Stimulated activated CD8-positive, alpha-beta memory T cell treated with anti-CD3 and anti-CD28 coated beads, Interleukin-4, amount 100 ng/mL, for 1 hour (primary cell): ENCODE measurements at places on chromosomes 2 and 18.

- DNase-seq = no peak
These were observed 259.6 kb upstream of the THUMPD2 start for GRCh38 chr2:40038646-40039045.

- DNase-seq = no peak
These were observed 69.5 kb downstream of the IL1R2 start for GRCh38 chr2:102061286-102061699.

- DNase-seq = no peak
These were observed 42.6 kb downstream of the ARHGAP15 start for GRCh38 chr2:143171817-143172216.

GRCh38 chr2:33448220-33448899 is 28.1 kb upstream of the RASGRP3 start:
- no peak for DNase-seq

- DNase-seq = no peak
These were observed 66.2 kb downstream of the TWIST2 start for GRCh38 chr2:238913931-238914647.

DNA sequence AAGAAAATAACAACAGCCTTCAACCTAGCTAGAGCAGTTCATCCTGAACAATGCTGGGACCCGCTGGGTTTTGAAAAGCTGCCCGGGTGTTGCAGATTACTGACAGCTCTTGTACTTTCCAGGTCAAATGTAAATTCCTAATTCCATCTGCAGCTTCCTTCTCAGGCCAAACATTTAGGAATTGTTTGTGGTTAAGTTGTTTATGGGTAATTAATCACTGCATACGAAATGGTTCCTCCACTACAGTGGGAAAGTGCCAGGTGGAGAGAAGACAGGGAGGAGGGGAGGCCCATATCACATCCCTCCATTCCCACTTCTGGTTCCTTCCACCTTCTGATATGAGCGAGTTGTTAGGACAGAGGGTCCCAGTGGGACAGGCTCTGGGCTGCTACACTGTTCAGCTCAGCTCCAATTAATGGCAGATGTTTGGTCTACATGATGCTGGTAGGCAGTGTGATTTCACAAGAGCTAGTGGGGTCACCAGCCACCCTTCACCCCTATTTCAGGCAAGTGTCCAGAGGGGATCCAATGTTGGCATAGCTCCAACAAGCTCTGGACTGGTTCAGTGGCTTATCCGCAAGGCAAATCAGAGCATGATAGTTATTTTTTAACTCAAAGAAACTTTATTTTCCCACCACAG is 112.9 kb upstream of the ACAA2 start:
- no peak for DNase-seq

GRCh38 chr2:149463328-149464002 is 124.1 kb downstream of the MMADHC start:
- DNase-seq = no peak

- no peak for DNase-seq
These were observed 25.2 kb downstream of the TOGARAM2 start for GRCh38 chr2:29006092-29006979.

DNA sequence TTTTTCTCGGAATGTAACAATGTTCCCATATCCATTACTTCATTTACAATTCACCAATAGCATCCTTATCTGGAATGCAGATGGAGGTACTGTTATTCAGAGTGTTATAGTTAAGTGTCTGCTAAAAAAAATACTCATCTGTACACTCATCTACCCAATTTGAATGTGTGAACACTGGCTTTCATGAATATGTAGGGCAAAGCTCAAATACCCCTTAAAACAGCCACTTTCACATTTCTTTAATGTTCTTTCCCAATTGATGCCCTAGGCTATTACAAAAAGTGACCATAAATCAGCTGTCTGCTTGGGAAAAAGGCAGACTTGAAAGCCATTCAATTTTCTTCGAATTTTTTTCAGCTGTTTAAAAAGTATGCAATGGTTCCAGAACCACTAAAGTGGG is 796.3 kb upstream of the FSHR start:
- no peak for DNase-seq

DNA sequence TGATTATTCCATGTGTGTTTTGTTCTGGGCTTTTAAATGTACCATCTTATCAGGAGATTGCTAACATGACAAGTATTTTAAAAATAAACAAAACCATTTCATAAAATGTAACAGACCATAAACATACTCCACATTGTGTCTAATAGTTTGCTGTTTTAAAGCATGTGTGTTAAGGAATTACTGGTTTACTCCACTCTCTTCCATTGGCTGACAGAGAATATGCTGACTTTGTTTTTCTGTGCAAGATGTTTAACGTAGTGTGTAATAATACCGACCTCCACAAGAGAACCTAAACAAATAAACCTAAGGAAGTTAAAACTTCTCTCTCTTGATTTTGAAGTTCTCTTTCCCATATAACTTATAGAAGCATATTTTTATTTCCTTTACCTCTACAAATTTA is 17.0 kb upstream of the TMEM18 start:
- no peak for DNase-seq

DNA sequence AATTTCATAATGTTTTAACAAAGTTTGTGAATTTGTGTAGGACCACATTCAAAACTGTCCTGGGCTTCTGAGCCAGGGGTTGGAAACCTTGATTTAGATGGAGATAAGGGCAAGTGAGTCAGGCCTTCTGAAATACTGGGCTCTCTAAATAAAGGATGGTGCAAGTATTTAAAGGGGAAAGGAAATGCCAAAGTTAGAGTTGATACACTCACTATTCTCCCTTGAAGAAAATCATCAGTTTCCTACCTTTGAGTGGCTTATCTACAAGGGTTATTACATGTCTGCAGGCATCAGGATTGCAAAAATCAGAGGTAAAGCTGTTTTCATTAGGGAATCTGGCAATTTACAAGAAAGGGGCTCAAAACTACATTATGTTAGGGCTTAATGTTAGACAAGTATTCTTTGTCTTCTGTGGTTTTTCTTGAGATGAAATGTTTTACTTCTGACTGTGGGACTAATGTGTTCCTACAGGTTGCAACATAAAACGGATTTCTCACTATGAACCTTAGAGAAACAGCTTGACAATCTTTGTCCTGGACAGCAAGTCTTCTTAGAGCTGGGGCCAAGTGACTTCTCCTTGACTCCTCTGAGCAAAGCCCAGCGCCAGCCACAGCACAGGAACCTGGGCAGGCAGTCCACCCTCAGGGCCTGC is 31.1 kb downstream of the RNU4ATAC start:
- no peak for DNase-seq

DNA sequence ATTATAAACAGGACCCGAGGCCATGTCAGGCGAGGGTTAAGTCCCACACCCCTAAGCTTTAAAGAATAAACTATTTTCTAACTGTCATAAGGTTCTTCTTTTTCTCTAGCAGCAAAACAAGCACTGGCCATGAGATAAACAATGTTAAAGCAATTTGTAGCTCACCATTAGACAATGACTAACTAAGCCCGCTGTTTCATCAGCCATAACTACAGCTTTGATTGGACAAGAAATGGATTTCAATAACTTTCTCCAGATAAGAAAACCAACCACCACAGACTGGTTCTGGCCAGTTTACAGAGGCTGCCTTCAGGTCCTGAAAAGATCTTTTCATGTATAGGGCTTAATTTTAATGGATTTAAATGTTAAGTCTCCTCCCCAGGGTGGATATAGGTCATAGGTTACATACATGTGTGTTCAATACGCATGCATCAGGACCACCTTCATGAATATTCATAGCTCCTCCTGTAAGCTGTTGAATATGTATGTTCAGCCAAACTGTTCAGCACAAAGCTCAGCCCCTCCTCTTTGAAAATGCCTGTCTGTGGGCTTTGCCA is 108.7 kb upstream of the RAB6C start:
- DNase-seq = no peak

DNA sequence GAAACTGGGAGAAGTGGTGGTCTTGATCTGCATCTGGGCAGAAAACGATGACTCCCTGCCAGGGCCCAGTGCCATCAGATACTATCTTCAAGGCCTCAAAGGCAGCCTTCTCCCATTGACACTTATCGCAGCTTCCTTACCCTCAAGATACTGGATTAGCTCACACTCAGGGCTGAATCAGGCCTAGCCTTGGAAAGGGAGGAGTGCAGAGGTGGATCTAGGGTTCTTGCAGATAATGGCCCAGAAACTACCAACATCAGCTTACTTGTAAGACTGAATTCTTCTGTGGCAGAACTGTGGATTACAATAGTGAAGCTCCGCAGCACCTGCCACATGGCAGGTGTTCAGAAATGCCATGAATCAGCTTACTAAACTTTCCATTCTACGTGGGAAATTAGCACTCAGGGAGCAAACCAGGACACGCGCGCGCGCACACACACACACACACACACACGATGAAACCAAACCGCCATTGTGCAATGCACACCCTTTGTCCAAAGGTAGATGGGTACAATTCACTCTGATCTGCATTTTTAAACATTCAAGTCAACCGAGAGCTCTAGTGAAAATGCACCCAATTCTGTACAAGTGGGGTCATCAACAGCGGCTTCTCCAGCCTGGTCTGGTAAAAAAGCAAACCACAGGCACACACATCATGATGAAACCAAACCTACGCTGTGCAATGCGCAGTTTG is 26.3 kb upstream of the TMEM182 start:
- DNase-seq = no peak
